ENCODE measurements at places on chromosomes 4 and X.

DNA sequence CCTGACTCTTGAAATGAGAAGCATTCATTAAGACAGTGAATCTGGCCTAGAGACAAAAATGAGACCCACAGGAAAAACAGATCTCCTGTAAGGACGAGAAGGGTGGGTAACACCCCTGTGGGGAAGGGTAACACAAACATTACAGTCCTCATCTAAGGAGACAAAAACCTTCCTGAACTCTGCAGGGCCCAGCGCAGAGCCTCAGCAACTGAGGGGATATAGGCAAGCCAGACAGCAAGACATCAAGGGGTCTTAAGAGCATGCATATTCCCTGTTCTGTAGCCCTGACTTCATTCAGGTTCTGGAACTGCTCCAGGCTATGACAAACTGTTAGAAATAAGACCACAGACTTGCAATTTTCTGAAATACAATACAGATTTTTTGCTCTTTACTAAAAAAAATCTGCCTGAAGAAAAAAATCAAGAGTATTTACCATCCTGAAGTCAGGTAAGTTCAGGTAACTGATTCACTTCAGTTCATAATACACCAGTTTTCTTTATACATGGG is 15.5 kb downstream of the COX18 start:
- no peak for DNase-seq

- no peak for DNase-seq
Observed at GRCh38 chrX:67585401-67585800, 41.6 kb downstream of the AR start.

GRCh38 chr4:39970671-39971640 is 6.8 kb downstream of the PDS5A start:
- no peak for DNase-seq

GRCh38 chr4:24249972-24250371 is 334.4 kb downstream of the DHX15 start:
- DNase-seq = no peak

DNA sequence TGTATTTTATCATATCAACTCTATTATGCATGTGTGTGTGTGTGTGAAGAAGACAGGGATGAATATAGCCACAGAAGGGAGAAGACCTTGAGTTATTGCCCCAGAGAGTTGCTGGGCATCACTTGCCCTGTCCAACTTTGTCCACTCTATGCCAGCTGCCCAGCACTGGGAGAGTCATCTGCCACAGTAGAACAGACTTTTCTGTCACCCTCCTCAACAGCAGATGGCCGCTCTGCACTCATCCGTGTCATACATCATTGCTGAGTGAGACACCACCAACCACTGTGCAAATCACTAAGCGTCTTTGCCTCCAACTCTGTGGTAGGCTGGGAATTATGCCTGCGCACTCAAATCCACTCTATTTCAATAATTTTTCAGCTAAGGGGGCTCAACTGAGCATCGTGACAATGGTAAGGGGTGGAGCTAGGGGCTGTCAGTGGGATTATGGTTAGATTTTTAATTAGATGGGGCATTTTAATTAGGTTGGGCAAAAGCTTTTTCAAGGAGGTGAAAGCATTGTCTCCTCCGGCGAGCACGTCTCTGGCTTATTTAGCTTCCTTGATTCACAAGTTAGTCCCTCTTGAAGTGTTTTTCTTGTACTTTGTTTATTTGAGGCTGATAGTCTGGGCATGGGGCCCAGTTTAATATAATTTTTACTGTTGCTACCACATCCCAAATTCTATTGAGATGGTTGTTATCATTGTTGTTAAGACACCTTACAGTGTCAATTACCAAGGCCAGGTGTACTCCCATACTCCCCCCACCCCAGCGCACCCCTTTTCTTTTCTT is 100.1 kb upstream of the KLF3 start:
- DNase-seq = no peak

DNA sequence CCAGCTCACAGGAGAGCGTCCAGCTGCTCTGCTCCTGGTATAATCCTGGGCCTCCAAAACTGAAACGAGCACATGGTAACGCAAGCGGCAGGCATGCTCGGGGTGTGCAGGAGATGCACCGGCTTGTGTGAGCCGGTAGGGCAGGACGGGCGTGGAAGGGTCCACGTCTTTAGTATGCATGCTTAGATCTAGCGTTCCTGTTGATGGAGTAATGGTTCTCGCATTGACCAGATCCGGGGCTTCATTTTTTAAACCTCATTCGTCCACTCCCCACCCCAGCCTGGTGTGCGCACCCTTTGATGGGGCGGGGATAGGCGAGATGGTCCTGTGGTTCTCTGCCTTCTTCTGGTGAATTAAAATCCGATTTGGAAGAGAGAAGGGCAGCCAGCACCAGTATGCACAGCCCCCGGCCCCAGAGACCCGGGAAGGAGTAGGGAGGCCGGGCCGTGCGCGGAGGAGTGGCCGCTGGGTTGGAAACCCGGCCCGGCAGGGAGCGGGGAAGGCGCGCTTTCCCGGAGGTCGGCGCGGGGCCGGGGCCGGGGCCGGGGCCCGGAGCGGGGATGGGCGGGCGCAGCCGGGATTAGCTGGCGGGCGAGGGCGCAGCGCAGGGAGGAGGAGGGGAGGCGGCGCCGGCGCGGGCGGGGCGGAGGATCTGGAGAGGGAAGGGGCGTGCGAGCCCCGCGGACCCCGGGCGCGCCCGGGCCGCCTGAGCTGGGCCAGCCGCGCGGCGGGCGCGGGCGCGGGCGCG is 39.9 kb downstream of the FAM149A start:
- DNase-seq = no peak

DNA sequence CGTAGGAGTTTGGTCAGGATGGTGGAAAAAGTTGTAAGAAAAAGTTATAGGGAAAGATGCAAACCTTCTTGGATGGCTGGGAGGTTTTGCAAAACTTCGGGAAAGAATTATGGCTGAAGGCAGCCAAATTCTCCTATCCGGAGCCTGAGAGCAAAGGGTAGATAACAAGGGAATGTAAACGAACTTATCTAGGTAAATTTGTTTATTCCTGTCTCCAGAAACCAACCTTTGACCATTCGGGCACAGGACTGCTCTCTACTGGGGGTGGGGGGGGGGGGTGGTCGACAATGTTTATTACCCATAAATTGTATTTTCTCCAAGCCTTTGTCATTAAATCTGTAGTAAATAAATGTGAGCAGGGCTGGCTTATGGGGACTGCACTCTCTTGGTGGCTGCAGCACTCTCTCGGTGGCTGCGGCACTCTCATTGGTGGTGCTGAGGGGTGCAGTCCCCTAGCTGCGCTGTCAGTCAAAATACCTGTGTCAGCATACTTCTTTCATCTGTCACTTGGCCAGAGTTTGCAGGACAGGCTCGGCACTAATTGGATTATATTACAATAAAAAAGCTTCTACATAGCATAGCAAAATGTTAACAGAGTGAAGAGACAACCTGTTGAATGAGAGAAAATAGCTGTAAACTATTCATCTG is 827.8 kb downstream of the SH3BGRL start:
- no peak for DNase-seq

- DNase-seq = no peak
Observed at GRCh38 chr4:86947501-86948120, 12.8 kb downstream of the AFF1 start.

DNA sequence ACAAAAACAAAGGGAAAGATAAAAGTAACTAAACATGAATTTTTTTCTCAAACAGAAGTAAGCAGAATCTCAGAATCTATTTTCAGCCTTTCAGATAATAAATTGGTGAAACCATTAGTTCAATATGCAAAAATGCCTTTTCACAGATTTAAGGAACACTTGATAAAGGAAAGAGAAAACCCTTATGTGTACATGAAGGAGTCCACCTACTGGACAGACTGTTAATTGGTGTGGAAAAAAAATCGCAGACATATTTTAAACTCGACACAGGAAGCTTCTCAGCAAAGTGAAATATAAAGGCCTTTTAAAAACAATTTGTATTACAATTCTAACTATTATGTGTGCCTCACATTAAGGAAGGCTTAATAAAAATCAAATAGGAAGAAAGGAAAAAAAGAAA is 22.3 kb downstream of the COX7B2 start:
- DNase-seq = no peak

GRCh38 chr4:41822325-41822724 is 73.8 kb upstream of the PHOX2B start:
- DNase-seq = no peak

GRCh38 chr4:26015133-26015651 is 101.2 kb downstream of the SMIM20 start:
- no peak for DNase-seq

- DNase-seq = no peak
Observed at GRCh38 chr4:6470502-6471306, 1.7 kb downstream of the PPP2R2C start.

GRCh38 chr4:147056940-147057610 is 111.4 kb upstream of the TTC29 start:
- DNase-seq = no peak

- no peak for DNase-seq
Observed at GRCh38 chr4:52933738-52934137, 71.6 kb downstream of the RASL11B start.

- DNase-seq = no peak
Observed at GRCh38 chrX:10457092-10457491, 163.3 kb downstream of the MID1 start.

GRCh38 chrX:65679071-65679540 is 11.7 kb downstream of the MSN start:
- no peak for DNase-seq

DNA sequence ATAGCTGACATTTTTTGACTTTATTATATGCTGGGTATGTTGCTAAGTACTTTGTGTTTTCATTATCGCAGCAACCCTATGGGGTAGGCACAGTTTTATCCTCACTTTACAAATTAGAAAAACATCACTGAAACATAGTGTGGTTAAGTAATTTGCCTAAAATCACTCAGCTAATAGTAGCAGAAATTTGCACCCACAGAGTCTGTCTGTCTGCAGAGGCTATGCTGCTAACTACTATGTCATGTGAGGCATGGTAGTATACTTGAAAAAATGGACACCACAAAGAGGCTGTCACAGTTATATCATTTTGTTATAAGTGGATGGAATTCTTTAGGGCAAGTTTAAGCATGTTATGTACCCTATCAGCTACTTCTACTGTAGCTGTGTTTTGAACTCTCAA is 69.0 kb downstream of the STAG2 start:
- DNase-seq = no peak

GRCh38 chrX:130704053-130705038 is 198.7 kb downstream of the ENOX2 start:
- DNase-seq = no peak

DNA sequence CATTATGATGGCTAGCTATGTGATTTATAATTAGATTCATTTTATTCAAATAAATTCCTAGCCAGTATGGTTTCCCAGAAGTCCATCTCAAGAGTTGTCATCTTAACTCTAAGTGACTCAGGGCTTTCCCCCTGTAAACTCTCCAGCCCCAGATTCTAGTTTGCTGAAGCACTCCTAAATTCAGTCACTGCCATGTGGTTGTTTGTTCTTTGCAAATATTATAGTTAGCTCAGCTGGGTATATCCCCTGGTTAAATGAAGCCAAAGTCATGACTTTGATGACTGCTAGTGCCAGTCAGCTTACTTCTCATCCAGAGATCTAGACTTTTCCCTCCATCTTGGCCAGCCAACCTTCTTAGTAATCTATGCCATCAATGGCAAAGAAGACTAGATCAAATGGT is 126.0 kb downstream of the GRIA3 start:
- DNase-seq = no peak

DNA sequence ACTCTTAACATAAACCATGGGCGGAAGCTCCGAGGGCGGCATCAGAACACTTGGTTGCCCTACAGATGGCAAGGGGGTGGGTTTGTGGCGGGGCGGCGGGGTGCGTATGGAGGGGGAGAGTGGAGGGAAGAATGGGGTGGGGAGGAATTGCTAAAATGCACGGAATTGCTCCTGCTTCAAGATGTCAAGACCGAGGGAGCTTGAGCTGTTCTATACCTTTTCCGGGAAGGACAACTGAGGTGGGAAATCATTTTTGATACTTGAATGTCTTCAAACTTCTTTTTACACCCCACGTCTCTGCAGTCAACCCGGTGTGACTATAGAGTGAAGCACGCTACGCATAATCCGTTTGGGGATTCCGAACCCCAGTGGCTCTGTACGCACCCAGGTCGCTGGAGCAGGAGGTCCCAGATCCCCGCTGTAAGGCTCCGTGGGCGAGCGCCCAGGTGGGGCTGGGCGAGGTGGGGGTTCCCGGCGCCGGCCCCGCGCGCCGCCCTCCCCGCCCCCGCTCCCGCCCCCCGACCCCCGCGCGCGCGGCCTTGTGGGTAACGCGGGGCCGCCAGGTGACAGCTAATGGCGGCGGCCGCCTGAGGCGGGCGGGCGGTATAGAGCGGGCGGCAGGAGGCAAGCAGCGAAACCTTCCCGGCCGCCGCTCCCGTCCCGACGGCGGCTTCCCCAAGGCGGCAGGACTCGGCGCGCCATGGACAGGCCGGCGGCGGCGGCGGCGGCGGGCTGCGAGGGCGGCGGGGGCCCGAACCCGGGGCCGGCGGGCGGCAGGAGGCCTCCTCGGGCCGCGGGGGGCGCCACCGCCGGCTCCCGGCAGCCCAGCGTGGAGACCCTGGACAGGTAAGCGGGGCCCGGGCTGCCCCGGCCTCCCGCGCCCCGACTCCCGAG is at the start of gene MTMR1:
Gene MTMR1, plus strand, starts transcription at position 566 of the 894 bp plus-strand sequence. Its CDS starts 135 bp downstream, at position 701.
- peak; percentile 29 for DNase-seq

DNA sequence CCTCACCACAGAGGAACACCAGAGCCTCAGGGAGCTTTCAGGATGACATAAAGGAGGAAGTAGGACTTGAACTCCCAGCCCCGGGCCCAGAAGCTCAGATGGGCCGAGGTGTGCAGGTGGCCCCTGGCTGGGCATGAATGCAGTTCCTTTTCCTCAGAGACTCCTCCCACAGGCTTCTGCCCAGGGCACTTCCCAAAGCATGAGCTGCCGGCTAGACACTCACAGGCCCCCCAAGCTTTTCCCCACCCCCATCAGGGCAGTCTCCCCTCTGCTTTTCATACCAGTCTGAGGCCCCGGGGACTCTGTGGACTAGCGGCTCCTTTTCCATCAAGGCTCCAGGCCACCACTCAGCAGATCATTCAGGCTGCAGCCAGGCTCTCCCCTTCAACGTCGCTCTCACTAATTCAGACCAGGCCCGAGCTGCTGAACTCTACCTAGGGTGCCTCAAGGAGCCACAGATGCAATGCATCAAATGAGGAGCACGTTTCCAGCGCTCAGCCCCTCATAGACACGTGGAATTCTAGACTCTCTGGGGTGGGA is 36.9 kb downstream of the HMX1 start:
- no peak for DNase-seq

- DNase-seq = no peak
Observed at GRCh38 chr4:107893171-107894137, 37.9 kb upstream of the CYP2U1 start.

- no peak for DNase-seq
Observed at GRCh38 chrX:116499780-116500179, 37.0 kb upstream of the CT83 start.

GRCh38 chr4:145828802-145829485 is 109.7 kb downstream of the ZNF827 start:
- DNase-seq = no peak

GRCh38 chr4:173717581-173717980 is 187.6 kb upstream of the HAND2 start:
- no peak for DNase-seq

- no peak for DNase-seq
Observed at GRCh38 chr4:17490575-17491059, 21.3 kb downstream of the QDPR start.

- DNase-seq = no peak
Observed at GRCh38 chr4:32988165-32988811, 2268.1 kb downstream of the PCDH7 start.
